Camera-type eye (tissue), 1 donor: ENCODE measurements at places on chromosomes 13 and 19. TPM values are rescaled to one million over a fixed set of nuclear protein-coding genes. Genes with fewer than 3 reads are reported as not detected.

Gene ZNF729
- total RNA-seq = 0.16 TPM

Gene ZNF761
- 14.6 TPM for total RNA-seq

Gene CRLF1
- total RNA-seq = 13.3 TPM

Gene PMIS2
- total RNA-seq = not detected

Gene ZNF524
- total RNA-seq = 10.4 TPM

Gene NPHS1
- 2.7 TPM for total RNA-seq

Gene ZNF221
- 34.8 TPM for total RNA-seq

Gene TINCR
- 4.8 TPM for total RNA-seq

Gene TEX101
- total RNA-seq = 0.55 TPM
